ENCODE measurements at places on chromosomes 12 and 14.

- DNase-seq = no peak
These were observed 12.6 kb upstream of the AMN start for GRCh38 chr14:102909911-102910310.

DNA sequence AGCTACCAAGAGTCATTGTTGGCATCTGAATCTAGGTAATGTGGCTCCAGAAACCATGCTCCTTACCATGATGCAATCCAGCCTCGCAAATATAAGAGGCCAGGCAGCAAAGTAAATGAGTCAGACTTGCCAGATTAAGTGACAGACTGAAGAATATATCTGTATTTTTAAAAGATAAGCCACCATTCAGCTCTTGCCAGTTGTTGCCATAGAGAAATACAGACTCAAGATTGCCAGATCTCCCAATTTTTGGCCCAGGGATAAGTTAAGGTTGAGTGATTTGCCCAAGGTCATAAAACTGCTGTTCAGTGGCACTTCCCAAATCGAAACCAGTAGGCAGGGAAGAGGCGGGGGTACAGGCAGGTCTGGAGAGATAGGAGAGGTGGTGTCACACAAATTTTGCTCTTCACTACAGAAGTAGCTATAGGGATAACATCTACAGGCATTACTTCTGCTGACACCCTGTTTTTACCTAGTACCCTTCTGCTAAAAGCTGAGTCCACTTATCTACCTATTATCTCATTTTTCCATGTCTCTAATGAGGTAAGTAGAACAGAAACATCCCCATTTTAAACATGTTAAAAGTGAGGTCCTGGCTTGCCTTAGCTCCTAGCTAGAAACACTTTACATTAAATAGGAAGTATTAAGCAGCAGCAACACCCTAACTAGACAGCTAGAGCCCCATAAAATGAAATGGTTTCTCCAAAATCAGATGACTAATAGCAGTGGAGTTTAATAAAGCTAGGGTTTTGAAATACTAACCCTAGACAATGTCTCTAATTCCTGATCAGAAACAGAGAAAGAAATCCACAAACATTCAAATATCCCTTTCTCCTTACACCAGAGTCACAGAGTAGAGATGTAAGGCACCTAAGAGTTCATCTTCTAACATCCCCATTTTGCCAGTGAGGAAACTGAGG is 19.5 kb downstream of the DCAF5 start:
- DNase-seq = no peak

- no peak for DNase-seq
These were observed 207.5 kb upstream of the RTL1 start for GRCh38 chr14:101110729-101111619.

DNA sequence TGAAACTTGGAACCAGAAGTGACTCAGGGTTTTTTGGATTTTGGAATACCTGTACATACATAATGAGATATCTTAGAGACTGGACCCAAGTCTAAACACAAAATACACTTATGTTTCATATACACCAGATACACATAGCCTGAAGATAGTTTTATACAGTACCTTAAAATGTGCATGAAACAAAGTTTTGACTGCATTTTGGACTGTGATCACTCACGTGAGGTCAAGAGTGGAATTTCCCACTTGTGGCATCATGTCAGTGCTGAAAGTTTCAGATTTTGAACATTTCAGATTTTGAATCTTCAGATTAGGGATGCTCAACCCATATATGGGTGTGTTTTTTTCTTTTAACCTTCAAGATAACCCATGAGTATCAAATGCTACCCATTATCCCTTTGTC is 6.6 kb downstream of the SBNO1 start:
- DNase-seq = no peak

DNA sequence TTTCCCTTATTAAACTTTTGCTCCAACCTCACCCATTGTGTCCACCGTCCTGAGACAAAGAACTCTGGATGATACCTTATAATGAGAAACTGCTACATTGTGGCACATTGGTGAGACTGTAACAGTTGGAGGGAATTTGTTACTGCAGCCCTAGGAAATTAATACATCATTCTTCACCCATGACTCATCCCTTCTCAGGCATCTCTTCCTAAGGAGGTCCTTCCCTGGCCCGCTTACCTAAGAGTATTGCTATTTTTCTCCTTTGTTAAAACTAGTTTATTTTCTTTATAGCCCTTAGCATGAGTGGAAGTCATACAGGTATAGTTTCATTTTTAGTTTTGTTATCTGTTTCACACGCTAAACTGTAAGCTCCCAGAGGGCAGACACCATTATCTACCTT is 87.1 kb downstream of the TMEM260 start:
- no peak for DNase-seq

GRCh38 chr14:24133735-24134134 is 2.3 kb upstream of the PSME1 start:
- no peak for DNase-seq

- DNase-seq = no peak
These were observed 95.2 kb upstream of the PCED1B start for GRCh38 chr12:46983959-46984841.

- no peak for DNase-seq
These were observed 183.8 kb downstream of the DPF3 start for GRCh38 chr14:72709916-72710611.

GRCh38 chr12:12898911-12899511 is 7.6 kb downstream of the GPRC5A start:
- no peak for DNase-seq

DNA sequence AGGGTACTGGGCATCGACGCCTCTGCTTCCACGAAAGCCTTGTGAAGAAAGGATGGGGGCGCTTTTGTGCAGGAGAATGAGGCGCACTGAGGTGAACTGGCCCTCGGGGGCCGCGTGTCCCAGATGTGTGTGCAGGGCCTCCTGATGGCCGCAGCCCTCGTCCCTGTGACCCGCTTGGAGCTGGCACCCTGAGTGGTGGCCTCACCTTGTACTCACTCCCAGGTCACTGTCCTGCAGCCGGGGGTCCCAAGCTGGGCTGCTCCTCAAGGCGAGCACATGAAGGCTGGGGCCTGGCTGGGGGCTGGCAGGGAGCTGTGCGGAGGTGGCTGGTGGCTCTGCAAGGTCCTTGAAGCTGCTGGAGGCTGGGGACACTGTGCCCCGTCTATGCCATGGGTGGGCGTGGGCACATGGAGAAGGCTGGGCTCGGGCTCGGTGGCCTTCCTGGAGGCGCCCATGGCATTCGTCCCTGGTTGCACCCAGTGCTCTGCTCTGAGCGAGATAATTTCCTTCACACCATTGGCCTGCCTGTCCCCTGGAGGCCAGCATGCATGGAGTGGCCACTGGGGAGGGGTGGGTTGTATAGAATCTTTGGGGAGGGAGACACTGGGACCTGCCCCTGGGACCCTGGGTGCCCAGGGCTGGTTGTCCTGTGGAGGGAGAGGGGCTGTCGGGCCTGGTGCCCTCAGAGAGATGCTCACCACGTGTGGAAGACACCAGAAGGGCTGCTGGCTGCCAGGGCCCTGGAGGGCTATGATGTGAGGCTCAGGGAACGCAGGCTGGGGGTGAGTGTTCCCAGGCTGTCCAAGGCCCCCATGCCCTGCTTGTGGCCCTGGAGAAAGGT is 79.3 kb downstream of the TMEM121 start:
- DNase-seq = no peak

DNA sequence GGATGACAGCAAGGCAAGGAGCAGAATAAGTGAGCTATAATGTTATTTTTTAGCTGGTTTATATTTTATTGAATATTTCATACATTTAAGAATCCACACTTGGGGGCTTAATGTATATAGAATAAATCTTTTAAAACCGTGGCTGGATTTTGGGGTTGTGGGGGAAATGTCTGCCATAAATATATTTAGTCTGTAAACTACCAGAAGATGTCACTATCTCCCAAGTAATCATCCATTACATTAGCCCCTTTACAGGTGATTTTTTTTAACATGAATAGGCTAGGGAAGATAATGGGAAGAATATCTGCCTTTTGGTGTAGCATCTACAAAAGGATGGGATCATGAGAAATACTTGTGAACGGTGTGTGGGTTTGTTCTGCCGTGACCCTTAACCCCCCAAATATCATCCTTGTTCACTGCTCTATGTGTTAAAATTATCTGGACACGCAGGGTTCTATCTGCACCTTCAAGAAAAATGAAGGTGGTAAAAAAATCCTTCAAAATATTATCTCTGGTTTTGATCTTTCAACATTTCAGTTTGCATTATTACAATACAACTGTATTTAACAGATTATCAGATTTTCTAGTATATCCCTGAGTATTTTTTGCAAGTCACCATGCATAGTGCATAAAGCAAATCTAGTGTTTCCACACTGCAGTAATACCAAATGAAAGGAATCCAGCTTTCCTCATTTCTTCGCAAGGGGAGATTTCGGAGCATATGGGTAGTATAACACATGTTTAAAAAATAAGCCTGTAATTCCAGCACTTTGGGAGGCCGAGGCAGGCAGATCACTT is 8.0 kb upstream of the SLC17A8 start:
- peak; percentile 29 for DNase-seq

DNA sequence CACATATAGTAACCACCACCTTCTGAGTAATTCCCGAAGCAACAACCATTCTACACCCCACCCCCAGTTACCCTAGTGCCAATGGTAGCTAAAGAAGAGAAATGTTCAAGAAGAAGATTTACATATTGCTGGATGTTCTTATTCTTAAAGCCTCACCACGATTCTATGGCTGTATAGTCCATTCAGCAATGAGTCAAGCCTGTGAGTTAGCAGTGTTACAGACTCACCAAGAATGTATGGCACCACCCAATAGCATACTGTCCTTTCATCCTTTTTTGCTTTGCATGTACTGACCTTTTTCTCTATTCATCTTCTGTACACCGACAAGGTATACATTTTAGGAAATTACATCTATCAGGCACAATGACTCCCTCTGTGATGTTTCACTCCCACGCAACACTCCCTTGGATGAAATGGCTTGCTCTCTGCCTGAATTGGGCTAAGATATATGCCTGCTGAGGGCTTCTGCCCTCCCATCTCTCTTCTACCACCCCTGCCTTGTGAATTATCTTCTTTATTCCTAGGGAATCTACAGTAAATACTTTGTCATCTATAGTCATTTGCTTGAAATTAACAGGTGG is 945.8 kb downstream of the DIO2 start:
- no peak for DNase-seq

DNA sequence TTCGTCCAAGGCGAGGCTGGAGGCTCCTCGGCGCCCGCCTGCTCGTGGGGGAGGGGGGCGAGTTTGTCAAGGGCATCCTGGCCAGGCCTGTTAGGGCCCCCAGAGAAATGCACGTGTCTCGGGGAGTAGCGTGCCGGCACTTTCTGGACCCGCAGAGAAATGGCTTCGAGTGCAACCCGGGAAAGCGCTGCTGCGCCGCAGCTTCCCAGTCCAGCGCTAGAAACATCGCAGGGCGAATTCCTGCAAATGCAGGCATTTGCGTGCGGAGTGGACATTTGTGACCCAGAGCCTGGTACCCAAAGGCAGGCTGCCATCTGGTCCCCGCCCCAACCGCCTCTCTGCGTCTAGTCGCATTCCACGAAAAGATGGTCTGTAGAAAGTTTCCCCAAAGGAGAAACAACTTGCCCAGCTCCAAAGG is 756 bp downstream of the LGR5 start:
- DNase-seq = no peak
